ENCODE measurements at places on chromosomes 13 and 19.

DNA sequence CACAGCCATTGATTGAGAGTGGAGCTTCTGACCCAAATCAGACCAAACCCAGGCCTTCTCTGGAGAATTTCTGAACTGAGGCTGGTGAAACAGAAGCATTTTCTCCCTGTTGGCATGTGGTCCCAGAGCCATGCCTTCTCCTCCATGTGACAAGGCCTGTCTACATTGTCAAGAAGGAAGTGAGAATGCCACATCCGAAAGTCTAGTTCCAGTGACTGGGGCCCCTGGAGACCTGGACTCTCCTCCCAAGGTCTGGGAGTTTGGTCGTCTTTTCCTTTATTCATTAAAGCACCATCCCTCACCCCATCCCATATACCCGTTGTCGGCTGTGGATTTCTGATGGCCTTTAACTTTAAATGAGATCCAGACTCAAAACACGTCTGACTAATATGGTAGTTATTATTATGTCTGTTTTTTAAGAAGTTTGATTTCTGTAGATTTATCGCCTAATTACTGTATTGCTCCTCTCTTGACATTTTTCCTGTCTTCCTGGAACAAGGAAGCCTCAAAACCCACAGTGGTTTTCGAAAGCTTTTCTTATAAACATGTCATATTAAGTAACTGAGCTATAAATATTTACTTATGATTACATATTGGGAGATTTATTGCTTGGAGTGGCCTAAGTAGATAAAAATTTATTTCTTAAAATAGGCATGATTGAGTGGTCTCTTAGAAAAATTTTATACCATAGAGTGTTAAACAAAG is 128.3 kb upstream of the FRY start:
- DNase-seq, result peak; percentile 16

- DNase-seq, result no peak
These were observed 212.5 kb downstream of the PCCA start for GRCh38 chr13:100301418-100301817.

GRCh38 chr13:67736646-67737420 is 506.7 kb upstream of the PCDH9 start:
- no peak for DNase-seq

GRCh38 chr19:44607049-44607448 is 6.3 kb upstream of the IGSF23 start:
- peak; percentile 0 for DNase-seq

- DNase-seq, result peak; percentile 56
These were observed 8.0 kb downstream of the SPHK2 start for GRCh38 chr19:48627201-48627864.

DNA sequence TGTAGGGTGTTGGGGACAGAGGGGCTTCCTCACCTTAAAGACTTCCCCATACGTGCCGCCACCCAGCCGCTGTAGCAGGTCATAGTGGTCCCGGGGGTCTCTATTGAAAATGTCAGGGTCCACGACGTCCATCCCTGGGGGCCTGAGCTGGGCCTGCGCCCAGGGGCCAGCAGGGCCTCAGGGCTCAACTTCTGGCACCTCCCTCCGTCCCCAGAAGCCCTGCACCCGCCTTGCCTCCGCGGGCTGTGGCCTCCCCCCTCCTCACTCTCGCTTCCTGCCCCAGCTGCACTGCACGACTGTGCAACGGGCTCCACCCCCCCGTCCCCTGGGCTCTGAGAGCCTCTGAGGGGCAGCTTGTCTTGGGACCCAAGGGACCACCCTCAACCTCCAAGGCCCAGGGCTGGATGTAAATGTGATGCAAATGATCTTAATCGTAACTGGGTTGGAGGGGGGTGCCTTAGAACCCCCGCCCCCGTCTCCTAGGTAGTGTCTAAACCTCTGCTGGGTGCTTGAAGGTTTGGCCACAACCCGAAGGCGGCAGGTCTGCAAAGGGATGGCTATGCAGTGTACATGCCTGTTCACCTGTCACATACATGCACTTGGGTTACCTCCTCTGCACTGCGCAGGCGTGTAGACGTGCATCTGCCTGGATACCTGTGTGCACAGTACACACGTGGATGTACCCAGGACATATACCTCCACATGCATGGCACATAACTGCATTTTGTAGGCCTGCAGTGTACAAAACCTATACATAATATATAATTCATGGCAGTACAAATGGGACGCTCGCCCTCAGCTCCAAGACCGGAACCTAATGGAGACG is at the start of gene MAP4K1:
TSS of gene MAP4K1 (minus strand) at position 190 of the 826 bp plus-strand sequence. CDS start at position 132, 58 bp downstream.
- peak; percentile 63 for DNase-seq

DNA sequence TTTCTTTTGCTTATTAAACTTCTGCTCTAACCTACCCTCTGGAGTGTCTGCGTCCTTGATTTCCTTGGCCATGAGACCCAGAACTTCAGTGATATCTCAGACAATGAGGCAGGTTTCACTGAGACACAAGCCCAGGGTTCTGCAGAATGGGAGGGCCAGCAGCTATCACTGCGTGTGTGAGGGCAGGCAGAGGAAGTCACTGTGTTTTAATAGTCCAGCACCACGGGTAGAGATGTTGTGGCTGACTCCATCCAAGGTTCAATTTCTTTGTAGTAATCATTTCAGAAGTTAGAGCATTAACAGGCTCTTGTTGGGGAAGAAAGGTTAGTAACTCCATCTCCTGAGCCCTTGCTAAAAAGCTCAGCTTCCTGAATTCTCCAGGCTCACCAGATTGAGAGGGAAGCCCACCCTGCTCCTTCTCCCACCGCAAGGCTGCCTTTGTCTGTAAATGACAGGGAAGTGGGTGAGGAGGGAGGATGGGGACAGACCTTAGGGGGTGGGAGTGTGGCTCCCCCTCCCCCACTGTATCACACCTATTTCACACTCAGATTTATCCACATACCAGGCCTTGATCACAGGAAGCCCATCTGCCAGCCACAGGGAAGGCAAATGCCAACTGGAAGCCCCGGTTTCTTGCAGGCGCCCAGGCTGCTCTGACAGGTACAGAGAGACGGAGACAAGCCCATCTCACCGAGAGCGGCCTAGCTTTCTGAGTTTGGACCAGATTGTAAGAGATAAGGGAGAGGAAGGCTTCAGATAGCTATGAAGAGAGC is 2.1 kb downstream of the C19orf12 start:
- DNase-seq, result no peak

DNA sequence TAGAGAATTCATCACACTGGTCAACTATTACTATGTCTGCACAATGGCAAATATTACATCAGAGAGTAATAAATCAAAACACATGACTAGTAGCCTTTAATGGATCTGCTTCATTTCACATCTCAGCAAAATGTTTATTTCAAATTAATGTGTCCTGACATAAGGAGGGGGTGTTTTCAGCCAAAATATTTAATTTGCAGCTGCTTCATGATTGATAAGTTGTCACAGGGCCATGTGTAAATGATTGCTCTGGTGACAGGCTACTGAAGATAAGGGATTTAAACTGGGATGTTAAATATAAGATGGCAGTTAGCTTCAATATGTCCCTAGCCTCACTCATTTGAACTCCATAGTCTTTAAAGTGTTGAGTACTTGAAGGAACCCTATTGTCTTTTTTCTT is 303.3 kb downstream of the OXGR1 start:
- no peak for DNase-seq

DNA sequence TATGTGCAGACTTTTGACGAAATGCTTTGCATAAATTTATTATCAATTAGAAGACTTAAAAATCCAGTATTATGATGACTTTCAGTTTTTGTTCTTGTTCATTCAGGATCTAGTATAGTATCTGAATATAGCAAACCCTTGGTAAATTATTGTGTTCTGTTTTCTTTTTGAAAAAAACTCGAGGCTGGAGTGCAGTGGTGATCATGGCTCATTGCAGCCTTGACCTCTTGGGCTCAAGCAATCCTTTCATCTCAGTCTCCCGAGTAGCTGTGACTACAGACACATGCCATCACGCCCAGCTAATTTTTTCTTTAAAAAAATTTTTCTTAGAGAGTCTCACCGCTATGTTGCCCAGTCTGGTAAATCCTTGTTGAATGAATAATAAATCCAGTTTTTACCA is 4.6 kb downstream of the FARP1 start:
- no peak for DNase-seq

DNA sequence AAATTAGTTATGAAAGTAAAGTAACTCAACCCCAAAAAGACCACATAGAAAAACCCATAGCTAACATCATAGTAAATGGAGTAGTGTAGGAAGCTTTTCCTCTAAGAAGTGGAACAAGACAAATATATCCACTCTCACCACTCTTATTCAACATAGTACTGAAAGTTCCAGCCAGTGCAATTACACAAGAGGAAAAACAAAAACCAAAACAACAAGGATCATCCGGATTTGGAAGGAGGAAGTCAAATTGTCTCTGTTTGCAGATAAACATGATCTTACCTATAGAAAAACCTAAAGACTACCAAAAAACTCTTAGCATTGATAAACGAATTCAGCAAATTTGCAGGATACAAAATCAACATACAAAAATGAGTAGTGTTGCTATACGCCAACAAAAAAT is 8.5 kb upstream of the SIGLEC8 start:
- DNase-seq, result no peak

GRCh38 chr13:45621950-45622349 is 6.4 kb upstream of the ERICH6B start:
- DNase-seq, result no peak

DNA sequence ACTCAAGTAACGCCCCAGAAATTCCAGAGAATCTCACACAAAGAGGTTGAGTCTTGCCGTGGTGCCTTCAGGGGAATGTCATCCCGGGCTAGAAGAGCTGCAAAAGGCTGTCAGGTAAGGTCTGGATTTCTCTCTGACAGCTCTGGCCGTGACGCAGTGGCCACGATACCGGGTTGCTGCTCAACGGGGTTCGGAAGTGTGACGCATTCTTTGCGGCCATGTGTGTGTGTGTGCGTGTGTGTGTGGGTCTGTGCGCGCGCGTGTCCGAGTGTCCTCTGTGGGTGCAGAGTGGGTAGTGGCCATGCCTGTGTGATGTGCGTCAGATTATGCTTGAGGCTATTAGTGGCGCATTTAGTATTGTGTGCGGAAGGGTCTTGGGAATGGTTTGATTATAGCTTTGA is 306 bp downstream of the ZNF540 start:
- peak; percentile 66 for DNase-seq

DNA sequence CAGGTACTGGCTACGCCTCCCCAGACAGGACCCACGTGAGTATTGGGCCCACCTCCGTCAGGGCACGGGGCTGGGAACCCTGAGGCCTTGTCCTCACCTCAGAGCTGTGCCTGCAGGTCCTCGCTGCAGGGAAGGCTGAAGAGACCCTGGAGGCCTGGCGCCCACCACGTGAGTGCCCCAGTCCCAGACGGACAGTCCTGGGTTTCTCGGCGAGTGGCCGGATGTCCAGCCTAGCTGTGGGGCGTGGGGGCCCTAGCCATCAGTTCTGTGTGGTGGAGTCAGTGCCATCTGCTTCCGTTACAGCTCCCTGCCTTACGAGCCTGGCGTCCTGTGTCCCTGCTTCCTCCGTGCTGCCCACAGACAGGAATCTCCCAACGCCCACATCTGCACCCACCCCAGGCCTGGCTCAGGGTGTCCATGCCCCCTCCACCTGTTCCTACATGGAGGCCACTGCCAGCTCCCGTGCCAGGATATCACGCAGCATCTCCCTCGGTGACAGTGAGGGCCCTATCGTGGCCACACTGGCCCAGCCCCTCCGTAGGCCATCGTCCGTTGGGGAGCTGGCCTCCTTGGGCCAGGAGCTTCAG is 7.8 kb upstream of the OVOL3 start:
- no peak for DNase-seq

- DNase-seq, result no peak
These were observed 199.4 kb downstream of the USP12 start for GRCh38 chr13:26971990-26972887.

GRCh38 chr13:24618011-24618955 is 61.9 kb upstream of the ATP12A start:
- peak; percentile 75 for DNase-seq

DNA sequence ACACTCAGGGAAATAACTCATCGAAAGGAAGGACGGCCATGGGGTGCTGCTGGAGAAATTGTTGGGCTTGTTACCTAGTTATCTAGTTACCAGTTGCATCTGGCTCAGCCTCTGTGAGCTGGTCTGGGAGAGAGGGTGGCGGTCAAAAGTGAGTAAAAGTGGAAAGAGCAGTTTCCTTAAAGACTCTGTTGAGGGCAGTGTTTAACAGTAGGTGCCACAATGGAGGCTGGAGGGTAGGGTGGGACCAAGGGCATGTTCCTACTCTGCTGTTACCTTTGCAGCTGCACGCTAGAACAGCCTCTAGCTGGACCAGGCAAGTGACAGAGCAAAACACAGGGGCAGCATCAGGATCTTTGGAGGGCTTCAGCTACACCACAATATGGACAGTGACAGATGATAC is 228.8 kb upstream of the STARD13 start:
- DNase-seq, result no peak

DNA sequence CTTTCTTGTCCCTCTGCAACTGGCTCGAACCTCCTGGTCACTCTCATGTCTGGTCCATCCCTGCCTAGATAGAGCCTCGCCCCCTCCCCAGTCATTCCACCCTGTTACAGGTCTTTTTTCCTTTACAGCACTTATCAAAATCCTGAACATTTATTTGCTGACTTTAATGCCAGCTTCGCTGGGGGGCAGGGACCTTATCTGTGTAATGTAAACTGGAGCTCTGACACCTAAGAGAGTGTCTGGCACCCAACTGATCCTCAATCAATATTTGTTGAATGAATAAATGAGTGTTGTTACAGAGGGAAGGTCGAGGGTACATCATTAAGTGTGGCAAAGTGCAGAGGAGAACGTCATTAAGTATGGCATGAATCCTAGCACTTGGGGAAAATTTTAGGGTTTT is 16.7 kb downstream of the FAAP24 start:
- no peak for DNase-seq

DNA sequence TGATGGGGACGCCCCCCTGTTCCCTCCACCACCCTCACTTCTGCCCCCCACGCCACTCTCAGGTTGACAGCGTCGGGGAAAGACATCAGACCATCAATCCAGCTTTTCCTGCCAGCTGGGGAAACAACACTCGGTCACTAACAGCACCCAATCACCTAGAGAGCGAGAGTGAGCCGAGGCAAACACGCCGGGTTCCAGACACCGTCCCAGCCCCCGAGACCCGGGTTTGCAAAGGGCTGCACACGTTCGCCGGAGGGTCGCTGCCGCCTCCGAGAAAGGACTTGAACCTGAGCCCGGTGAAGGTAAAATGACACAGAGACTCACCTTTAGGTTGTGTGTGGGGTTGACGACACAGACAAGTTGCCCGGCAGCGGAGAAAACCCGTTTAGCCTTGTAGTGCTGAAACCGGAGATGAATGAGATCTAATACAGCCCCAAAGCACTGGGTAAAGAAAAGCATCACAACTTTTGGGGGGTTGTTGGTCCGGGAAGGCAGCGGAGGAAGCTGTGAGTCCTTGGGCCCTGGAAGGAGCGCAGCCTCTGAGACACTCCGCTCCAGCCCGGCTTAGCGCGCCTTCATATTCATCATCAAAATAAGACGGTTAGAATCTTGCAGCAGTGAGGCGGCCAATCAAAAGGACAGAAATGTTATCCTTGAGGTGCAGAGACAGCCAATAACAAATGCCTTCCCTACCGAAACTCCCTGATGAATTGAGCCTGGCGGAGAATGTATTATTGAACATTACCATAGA is at the start of gene SIAH3:
TSS of gene SIAH3 (minus strand) at position 583 of the 751 bp plus-strand sequence. CDS start at position 459, 124 bp downstream.
- peak; percentile 5 for DNase-seq

- no peak for DNase-seq
These were observed 168.1 kb downstream of the RBM26 start for GRCh38 chr13:79237981-79238380.

Measured in CD4-positive, alpha-beta T cell treated with Interleukin-2 at 100 ng/mL for 4 hours (primary cell).